ENCODE measurements at places on chromosomes 5 and 9. TPM values are rescaled to one million over a fixed set of nuclear protein-coding genes. Genes with fewer than 3 reads are reported as not detected.

- DNase-seq = no peak
- peak overlapping the region; percentile 69 for H3K4me3 ChIP-seq
- peak overlapping the region; percentile 62 for H3K27ac ChIP-seq
Observed at GRCh38 chr9:129751841-129752801, 721 bp downstream of the PTGES start.

GRCh38 chr5:143536364-143536763 lies 132.9 kb upstream of the NR3C1 start:
- no peak overlapping the region for H3K4me3 ChIP-seq
- no peaks in the 10 kb centered on the region for H3K4me1 ChIP-seq
- no peaks in the 10 kb centered on the region for H3K27me3 ChIP-seq
- H3K36me3 ChIP-seq = no peaks in the 10 kb centered on the region

PDGFRB gene
- 173 TPM for total RNA-seq

FOXI1 gene
- not detected for total RNA-seq

- no peak for DNase-seq
- no peaks in the 10 kb centered on the region for H3K27me3 ChIP-seq
- H3K4me3 ChIP-seq = no peak overlapping the region
- no peaks in the 10 kb centered on the region for H3K36me3 ChIP-seq
- no peaks in the 10 kb centered on the region for H3K4me1 ChIP-seq
Observed at GRCh38 chr5:168163966-168164365, 127.5 kb upstream of the WWC1 start.

DNA sequence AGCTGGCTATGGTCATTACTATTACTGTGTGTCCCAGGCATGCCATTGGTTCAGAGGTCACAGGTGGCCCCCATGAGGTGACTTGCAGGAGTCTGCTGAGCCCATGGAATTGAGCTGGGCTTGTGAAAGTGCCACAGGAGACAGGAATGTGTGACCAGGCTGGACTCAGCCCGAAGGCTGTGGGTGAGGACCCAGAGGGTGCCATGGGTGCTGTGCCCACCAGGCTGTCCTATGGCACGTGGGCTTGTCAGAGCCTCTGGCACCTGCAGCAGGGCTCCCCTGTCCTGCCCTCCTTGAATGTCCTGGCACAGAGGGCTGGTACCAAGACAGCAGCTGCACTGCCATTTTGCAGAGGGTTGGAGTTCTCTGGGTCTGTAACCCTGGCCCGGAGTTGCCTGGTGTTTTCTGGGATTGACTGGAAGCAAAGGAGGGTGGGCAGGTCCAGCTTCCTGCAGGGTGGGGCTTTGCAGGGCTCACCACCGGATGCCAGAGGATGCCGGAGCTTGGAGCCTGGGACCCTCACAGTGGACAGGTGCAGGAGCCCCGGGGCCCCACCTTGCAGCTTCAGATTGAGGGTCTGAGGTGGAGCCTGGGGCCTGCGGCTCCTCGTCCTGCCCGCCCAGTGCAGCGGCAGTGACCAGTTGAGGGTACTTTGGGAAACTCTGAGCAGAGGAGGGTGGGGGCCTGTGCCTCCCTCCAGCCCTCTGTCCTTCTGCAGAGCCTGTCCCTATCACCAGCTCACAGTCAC lies 14.2 kb downstream of the COL5A1 start:
- no peaks in the 10 kb centered on the region for H3K36me3 ChIP-seq
- DNase-seq = no peak
- H3K4me3 ChIP-seq = no peak overlapping the region
- peaks cover 85% of the 10 kb centered on the region for H3K4me1 ChIP-seq

DNA sequence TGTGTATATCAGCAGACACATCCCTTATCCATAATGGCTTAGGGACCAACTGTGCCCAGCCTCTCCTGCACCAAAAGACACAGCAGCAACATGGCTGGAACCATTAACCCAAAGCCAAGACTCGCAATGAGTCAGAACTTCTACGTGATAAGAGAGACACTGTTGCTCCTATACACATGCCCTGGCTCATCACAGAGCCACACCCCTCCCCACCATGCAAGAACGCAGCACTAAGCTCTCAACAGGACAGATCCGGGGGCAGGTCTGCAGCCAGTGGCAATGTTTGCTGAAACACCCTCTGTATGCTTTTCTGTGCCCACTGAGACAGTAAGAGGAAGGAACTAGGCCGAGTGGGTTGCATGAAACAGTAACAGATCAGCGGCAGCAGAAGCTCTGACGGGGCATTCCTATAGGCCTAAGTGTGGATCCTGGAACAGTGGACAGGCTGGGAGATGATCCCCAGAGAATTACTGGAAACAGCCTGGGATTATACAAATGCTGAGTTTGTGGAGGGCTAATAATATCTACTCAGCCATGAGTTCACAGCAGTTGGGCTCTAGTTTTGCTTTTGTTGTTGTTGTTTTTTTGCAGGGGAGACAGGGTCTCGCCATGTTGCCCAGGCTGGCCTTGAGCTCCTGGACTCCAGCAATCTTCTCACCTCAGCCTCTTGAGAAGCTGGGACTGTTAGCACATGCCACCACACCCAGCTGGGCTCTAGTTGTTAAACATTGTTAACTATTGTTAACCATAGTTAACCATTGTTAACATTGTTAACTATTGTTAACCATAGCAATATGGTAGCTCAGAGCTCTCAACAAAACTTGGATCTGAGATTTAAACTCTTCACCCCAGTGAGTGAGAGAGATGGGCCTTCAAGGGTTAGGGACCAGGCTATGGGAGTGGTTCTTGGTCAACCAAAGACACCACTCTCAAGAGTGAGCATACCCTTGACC lies 41.0 kb downstream of the B4GALT1 start:
- H3K4me3 ChIP-seq = no peak overlapping the region
- H3K27ac ChIP-seq = no peak overlapping the region
- no peaks in the 10 kb centered on the region for H3K27me3 ChIP-seq

GLRA1 gene
- total RNA-seq = not detected

FNIP1 gene
- total RNA-seq = 29.5 TPM

GRCh38 chr9:104276709-104277245 lies 182.7 kb downstream of the SMC2 start:
- H3K4me1 ChIP-seq = no peaks in the 10 kb centered on the region
- no peaks in the 10 kb centered on the region for H3K36me3 ChIP-seq
- no peak overlapping the region for H3K27ac ChIP-seq
- DNase-seq = no peak
- no peaks in the 10 kb centered on the region for H3K27me3 ChIP-seq
- H3K4me3 ChIP-seq = no peak overlapping the region

- H3K27me3 ChIP-seq = no peaks in the 10 kb centered on the region
- no peak overlapping the region for H3K4me3 ChIP-seq
Observed at GRCh38 chr5:39238366-39239105, 19.2 kb upstream of the FYB1 start.

DNA sequence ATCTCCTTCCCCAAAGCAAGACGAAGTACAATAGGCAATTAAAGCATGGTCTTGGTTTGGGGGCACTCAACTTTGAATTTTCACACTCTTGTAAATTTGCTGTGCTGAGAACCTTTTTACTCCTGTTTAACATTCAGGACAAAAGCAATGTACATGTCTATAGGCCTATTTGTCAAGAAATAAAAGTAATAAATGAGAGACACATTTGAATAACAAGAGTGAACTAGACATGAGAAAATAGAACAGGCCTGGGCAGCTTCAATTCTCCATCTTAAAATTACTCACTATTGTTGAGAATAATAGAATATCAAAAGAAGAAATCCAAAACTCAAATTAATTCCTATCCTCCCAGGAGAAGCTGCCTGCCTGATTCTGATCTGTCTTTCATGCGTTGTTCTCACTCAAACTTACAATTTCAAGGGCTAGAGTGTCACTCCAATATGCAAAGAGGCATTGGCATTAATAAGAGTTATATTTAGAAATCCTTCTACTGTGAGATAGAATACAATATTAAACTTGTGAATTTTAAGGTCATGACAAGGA lies 192.9 kb upstream of the CCNG1 start:
- H3K4me1 ChIP-seq = no peaks in the 10 kb centered on the region
- no peak overlapping the region for H3K27ac ChIP-seq
- no peak for DNase-seq
- no peaks in the 10 kb centered on the region for H3K27me3 ChIP-seq

NOP16 gene
- 48.6 TPM for total RNA-seq

DMRT3 gene
- total RNA-seq = not detected

- DNase-seq = no peak
- H3K4me3 ChIP-seq = no peak overlapping the region
- H3K36me3 ChIP-seq = no peaks in the 10 kb centered on the region
- H3K27ac ChIP-seq = no peak overlapping the region
- no peaks in the 10 kb centered on the region for H3K4me1 ChIP-seq
Observed at GRCh38 chr5:87536365-87536764, 123.6 kb upstream of the CCNH start.

GRCh38 chr5:142110046-142110531 lies 1.5 kb downstream of the NDFIP1 start:
- H3K27ac ChIP-seq = peak overlapping the region; percentile 98
- peak overlapping the region; percentile 74 for H3K4me3 ChIP-seq
- H3K27me3 ChIP-seq = no peaks in the 10 kb centered on the region
- H3K36me3 ChIP-seq = no peaks in the 10 kb centered on the region
- DNase-seq = no peak

DNA sequence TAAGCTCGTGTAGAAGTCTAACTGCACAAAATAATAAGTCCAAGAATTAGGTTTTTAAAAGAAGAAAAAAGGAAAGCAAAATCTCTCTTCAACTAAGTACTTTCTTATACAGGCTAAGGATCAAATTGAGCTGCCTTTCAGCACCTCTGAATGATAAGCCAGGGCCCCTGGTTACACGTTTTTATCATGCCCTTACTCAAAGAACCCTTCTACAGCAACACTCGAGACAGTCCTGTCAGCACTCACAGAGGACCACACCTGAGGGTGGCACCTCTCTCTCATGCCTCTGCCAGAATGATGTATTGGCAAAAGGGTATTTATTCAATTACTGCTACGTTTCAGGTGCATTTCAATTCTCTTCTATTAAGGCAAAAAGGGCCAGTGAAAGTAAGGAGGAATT lies 150.5 kb downstream of the BNC2 start:
- no peak overlapping the region for H3K4me3 ChIP-seq
- peak overlapping the region; percentile 49 for H3K27ac ChIP-seq
- peaks cover 34% of the 10 kb centered on the region for H3K4me1 ChIP-seq
- DNase-seq = no peak
- H3K36me3 ChIP-seq = no peaks in the 10 kb centered on the region

DNA sequence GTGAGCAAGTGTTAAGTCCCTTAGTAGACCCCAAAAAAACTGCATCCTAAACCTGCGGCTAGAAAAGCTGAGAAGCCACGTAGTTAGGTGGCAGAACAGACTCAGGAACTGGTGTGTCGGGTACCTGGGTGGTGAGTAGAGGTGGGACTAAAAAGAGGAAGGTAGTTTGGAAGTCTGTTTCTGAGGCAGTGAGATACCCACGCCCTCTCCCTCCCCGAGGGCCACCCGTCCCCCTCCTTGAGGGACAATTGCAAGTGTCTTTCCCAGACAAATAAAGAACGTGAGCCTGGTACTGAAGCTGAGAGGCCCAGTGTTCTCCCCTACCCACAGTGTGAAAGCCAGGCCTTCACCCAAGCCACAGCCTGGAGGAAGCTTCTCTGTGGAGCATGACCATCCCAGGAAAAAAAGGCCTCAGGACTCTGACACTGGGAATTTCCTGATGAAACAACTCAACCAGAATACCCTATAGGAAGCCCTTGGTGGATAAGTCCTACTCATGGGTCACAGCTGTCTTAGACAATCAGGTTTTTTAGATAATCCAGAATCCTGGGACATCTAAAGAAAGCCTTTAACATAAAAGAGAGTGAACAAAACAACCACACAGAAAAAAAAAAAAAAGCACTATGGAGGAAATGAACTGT lies 7.0 kb upstream of the CD74 start:
- no peak overlapping the region for H3K27ac ChIP-seq
- H3K4me3 ChIP-seq = no peak overlapping the region
- no peaks in the 10 kb centered on the region for H3K36me3 ChIP-seq
- no peaks in the 10 kb centered on the region for H3K4me1 ChIP-seq
- DNase-seq = no peak

GRCh38 chr9:16540743-16541613 lies 329.5 kb downstream of the BNC2 start:
- peaks cover 29% of the 10 kb centered on the region for H3K4me1 ChIP-seq
- no peaks in the 10 kb centered on the region for H3K27me3 ChIP-seq
- no peak overlapping the region for H3K4me3 ChIP-seq
- no peak for DNase-seq
- no peaks in the 10 kb centered on the region for H3K36me3 ChIP-seq

DNA sequence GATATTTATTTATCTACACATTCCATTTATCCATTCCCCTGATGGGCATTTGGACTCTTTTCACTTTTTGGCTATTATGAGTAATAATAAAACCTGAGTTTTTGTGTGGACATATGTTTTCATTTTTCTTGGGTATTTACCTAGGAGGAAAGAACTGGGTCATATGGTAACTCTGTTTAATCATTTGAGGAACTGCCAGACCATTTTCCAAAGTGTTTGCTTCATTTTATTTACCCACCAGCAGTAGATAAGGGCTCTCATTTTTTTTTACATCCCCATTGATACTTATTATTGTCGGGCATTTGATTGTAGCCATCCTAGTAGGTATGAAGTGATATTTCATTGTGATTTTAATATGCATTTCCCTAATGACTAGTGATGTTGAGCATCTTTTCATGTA lies 7.7 kb upstream of the PTPDC1 start:
- no peak overlapping the region for H3K4me3 ChIP-seq
- no peaks in the 10 kb centered on the region for H3K27me3 ChIP-seq
- H3K36me3 ChIP-seq = no peaks in the 10 kb centered on the region
- no peaks in the 10 kb centered on the region for H3K4me1 ChIP-seq

DNA sequence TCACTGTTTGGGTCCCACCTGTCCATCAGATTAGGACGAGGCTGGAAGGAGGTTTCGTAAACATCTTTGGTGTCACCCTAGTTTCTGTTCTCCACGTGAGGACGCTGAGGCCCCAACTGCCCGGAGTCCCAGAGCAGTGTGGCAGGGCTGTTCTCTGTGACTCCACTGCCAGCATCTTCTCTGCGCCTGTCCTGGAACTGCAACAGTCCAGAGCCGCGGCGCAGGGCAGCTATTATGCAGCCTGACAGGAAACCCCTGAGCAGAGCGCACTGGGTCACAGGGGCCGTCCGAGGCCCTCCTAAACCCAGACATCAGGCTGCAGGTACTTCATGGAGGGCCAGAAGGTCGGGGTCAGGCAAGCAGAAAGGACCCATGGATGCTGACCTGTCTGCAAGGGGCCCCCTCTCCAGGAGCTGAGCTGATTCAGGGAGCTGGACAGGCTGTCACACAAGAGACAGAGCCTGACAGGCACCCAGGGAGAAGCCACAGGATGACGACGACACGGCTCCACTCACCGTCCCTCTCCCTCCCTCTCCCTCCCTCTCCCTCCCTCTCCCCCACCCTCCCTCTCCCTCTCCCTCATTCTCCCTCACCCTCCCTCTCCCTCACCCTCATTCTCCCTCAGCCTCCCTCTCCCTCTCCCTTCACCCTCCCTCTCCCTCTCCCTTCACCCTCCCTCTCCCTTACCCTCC lies 31.7 kb downstream of the DBH start:
- no peaks in the 10 kb centered on the region for H3K27me3 ChIP-seq
- H3K36me3 ChIP-seq = no peaks in the 10 kb centered on the region
- H3K4me3 ChIP-seq = no peak overlapping the region
- H3K4me1 ChIP-seq = no peaks in the 10 kb centered on the region

CACFD1 gene
- total RNA-seq = 9.1 TPM
